ENCODE measurements at places on chromosomes 6 and 20.

- DNase-seq, result no peak
Measured at GRCh38 chr20:23065266-23066201, 16.1 kb upstream of the THBD start.

DNA sequence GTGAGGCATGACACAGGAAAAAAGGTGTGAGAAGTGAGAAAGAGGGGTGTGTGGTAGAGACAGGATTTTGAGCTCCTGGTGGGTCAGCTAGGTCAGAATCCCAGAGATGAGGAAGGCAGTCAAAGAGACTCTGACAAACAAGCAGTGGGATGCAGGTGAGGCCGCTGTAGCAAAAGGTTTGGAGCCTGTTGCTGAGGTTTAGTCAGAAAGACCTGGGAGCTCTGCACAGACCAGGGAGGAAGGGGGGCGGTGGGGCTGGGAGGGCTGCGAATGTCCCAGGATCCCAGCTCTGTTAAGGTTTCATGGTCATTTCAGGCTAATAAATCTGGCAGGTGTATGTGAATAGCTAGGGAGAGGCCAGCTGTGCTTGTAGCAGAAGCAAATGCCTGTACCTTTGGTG lies 373.9 kb upstream of the SYNCRIP start:
- DNase-seq, result no peak

DNA sequence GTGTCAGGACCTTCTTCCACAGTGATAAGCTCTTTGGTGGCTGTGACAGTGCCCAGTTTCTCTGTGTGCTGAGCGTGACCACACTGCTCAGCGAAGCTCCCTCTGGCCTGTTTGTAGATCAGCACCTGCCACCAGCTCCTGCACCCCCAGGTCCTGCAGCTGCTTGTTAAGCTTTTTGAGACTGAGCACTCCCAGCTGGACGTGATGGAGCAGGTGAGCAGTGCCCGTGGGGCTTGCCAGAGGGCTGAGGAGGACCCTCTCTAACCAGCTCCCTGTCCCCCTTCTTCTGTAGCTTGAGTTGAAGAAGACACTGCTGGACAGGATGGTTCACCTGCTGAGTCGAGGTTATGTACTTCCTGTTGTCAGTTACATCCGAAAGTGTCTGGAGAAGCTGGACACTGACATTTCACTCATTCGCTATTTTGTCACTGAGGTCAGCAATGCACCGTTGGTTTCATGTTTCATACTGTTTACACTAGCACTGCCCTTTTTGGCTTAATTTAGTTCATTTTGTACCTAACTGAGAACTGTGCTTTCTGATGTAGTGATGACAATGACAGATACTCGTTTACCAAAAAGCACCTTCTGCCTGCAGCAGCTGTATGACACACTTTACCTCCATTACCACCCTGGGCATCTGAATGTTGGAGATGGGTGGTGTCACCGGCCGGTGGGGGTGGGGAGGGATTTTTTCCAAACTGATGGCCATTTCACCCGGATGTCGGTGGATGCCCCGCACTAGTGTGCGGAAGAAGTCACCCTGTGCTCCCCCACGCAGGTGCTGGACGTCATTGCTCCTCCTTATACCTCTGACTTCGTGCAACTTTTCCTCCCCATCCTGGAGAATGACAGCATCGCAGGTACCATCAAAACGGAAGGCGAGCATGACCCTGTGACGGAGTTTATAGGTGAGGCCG lies 12.5 kb downstream of the NELFCD start:
- no peak for DNase-seq

DNA sequence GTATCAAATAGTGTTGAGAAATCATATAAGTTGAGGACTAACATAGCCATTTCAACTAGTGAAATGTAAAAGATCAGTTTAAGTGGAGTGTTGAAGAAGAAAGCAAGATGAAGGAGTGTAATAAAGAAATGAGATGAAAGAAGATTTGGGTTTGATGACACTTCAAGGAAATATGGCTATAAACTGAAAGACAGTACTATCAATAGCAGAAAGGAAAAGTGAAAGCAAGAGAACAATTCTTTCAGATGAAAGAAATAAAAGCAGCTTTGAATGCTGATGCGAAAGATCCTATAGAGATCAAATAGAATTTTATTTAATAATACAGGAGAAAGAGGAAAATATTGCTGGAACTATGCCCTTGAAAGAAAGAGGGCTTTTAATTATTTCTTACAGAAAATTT lies 92.8 kb upstream of the PRSS16 start:
- no peak for DNase-seq

GRCh38 chr6:92820601-92821000 lies 598.8 kb downstream of the EPHA7 start:
- DNase-seq, result no peak

DNA sequence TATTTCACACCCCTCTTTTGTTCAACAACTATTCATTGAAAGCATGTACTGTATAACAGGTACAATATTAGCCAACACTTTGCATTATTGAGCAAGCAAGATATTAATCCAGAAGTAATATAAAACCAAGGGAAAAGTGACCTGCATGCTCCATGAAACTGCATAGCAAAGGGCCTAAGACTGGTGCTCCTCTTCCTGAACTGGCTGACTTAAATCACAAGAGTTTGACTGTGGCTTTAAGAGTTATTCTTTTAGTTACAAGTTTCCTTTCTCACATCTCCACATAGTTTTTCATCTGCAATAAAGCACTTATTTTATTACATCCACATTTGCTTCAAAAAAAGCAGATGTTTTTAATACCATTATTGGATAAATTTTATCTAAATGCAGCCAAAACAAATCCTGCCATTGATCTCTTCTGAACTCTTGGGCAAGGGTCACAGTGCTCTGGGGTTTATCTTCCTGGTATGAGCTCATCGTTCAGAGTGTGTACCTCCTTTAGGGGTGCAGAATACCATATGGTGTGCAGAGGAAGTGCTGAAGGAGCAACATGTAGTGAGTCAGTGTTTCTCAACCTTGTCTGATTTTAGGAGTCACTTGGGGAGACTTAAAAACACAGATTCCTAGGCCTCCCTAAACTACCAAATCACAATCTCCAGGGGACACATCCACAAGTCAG lies 1225.9 kb upstream of the MAP3K7 start:
- no peak for DNase-seq

GRCh38 chr20:1310071-1310470 lies 18.9 kb downstream of the SDCBP2 start:
- no peak for DNase-seq

- DNase-seq, result no peak
Measured at GRCh38 chr20:60078351-60079250, 120.4 kb downstream of the CDH26 start.

DNA sequence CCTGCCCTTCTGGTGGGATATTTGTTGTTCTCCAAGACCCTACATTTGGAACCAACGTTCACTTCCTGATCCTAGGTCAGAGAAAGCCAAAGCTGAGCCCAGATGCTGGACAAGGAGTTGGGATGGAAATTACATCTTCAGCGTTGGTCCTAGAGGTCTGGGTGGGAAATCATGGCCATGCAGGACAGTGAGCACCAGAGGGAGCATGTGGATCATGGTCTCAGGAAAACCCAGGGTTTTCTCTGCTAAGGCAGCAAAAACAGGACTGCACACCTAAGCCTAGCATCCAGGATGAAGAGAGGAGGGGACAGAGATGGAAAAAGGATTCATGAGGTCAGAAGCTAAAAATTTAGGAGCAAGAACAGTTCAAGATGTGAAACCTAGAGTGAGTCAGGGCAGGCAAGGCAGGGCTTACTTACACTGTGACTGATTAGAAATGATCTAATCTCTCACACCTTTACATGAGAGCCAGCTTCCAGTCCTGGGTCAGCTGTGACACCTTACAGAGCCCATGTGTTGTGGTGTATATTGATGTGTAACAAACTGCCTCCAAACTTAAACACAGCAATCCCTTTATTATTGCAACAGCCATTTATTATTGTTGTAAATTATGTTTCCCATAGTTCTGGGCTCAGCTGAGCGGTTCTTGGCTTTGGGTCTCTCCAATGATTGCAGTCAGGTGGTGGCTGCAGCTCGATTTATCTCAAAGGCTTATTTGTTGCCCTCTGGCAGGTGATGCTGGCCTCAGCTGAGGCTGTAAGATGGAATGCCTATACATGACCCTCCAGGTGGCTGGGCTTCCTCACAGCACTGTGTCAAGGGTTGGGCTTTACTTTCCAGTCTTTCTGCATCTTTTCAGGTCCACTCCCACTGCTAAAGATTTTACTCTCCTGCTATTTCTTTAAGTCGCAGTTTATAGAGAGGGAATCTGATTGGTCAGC lies 6.5 kb downstream of the C20orf202 start:
- DNase-seq, result no peak

- no peak for DNase-seq
Measured at GRCh38 chr6:79250107-79250514, 15.6 kb upstream of the HMGN3 start.

DNA sequence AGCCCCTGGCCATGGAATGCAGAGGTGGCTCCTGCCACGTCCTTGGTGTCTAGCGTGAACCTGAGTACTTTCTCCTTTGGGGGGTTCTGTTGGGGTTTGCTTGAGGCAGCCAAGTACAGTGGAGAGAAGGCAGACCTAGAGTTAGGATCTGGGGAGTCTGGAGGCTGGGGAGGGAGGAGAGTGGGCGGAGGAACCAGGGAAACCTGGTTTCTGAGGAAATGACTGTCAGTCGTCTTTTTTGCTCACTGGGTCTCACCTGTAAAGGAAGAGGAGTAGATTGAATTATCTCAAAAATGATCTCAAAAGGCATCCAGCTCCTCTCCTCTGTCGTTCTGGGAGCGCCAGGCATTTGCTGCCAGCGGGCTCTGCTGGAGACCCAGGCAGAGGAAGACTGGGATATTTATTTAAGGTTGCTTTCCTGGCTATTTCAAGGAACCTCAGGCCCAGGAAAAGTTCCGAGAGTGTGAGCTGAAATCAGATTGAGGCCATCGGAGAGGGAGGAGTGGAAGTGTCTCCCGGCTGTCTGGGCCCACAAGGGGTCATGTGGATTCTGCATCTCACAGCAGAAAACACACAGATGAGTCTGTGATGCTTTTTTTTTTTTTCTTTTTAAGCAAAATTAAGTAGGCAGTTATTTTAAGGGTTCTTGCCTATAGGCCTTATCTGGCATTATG lies 16.1 kb downstream of the EPB41L1 start:
- no peak for DNase-seq

DNA sequence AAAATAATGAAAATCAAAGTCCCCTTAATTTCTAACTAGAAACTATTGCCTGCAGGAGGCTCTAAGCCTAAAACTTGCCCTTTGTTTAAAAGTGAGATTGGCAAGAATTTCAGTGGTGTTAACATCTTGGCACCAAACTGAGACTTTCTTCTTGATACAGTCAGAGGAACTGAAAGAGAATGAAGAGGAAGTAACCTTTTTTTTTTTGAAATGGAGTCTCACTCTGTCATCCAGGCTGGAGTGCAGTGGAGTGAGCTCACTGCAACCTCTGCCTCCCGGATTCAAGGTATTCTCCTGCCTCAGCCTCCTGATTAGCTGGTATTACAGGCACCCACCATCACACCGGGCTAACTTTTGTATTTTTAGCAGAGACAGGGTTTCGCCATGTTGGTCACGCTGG lies 3.6 kb downstream of the DOP1A start:
- no peak for DNase-seq

- no peak for DNase-seq
Measured at GRCh38 chr6:46353528-46353927, 137.7 kb downstream of the RCAN2 start.

DNA sequence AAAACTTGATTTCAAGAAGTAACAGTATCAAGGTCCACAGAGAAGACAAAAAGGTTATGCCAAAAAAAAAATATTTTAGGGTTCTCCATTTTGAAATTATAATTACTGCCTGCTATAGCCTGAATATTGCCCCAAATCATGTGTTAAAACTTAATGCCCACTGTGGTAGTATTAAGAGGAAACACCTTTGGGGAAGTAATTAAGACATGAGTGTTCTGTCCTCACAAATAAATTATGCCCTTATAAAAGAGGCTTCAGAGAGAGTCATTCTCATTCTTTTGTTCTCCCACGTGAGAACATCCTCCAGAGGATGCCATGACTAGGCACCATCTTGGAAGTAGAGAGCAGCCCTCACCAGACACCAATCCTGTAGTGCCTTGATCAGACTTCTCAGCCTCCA lies 66.2 kb downstream of the GMDS start:
- DNase-seq, result no peak

DNA sequence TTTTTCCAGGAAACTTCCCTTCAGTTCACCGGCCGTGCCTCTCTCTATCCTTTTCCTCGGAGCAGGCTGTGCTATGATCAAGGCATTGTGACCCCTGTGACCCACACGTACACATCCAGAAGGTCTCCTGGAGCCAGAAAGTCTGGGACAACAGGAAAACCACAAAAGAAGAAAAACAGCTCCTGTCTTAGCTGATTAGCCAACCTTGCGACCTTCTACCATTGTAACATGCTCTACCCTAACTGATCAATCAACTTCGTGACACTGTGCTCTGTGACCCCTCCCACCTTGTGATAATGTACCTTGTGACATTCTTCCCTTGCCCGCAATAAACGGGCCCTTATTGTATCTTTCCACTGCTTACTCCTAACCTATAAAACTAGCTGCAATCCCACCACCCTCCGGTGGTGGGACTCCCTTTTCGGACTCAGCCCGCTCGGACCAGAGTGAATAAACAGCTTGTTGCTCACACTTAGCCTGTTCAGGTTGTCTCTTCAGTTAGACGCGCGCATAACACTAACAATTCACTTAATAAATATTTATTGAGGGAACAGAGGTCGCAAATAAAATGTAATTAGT lies 24.2 kb downstream of the ZNF311 start:
- peak; percentile 45 for DNase-seq

- DNase-seq, result no peak
Measured at GRCh38 chr6:169832247-169832948, 81.0 kb downstream of the ERMARD start.

DNA sequence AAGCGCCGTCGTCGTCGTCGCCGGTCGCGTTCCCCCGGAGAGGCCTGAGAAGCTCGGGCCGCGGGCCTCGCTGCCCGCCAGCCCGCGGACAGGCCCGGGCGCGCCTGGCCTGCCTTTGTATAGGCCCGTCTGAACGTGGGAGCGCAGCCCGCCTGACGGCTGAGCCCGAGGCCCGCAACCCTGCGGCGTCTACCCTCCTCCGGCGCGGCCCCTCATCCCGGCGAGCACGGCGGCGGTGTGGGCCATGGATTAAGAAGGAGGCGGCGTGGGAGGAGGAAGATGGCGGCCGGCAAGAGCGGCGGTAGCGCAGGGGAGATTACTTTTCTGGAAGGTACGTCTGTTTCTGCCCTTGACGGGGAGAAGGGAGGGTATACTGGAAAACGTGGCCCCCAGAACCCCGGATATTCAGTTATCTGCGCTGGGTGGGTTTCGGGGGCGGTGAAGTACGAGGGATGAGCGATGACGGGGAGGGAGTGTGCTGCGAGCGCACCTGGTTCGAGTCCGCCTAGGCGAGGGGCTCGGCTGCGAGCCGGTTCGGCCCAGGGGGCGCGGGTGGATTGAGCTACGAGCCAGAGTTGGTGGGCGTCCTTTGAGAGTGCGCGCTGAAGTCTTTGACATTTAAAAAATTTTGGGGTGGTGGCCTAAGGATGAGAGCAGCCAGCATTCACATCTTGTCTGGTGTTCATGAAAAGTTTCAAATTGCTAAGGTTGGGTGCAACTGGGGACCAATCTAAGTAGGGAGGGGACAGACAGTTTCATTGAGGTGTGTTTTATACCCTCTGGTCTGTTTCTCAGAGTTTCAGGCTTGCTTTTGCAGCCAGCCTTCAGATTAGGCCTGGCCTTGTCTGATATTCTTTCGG lies 796 bp downstream of the SENP6 start:
- DNase-seq, result peak; percentile 74
